ENCODE measurements at places on chromosomes 1 and 21.
A peak's percentile ranks its signal among the peaks of the same experiment; 100 is the strongest.

DNA sequence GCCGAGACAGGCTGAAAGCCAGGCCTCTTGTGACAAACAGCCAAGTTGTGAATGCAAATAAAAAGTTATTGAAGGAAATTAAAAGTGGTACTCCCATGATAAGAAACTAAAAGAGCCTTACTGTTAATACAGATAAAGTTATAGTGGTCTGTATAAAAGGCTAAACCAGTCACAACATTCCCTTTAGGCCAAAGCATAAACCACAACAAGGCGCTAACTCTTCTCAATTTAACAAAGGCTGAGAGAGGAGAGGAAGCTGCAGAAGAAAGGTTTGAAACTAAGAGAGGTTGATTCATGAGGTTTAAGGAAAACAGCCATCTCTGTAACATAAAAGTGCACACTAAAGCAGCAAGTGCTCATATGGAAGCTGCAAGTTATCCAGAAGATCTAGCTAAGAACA lies 10.7 kb downstream of the C1orf105 start:
- DNase-seq = no peak

DNA sequence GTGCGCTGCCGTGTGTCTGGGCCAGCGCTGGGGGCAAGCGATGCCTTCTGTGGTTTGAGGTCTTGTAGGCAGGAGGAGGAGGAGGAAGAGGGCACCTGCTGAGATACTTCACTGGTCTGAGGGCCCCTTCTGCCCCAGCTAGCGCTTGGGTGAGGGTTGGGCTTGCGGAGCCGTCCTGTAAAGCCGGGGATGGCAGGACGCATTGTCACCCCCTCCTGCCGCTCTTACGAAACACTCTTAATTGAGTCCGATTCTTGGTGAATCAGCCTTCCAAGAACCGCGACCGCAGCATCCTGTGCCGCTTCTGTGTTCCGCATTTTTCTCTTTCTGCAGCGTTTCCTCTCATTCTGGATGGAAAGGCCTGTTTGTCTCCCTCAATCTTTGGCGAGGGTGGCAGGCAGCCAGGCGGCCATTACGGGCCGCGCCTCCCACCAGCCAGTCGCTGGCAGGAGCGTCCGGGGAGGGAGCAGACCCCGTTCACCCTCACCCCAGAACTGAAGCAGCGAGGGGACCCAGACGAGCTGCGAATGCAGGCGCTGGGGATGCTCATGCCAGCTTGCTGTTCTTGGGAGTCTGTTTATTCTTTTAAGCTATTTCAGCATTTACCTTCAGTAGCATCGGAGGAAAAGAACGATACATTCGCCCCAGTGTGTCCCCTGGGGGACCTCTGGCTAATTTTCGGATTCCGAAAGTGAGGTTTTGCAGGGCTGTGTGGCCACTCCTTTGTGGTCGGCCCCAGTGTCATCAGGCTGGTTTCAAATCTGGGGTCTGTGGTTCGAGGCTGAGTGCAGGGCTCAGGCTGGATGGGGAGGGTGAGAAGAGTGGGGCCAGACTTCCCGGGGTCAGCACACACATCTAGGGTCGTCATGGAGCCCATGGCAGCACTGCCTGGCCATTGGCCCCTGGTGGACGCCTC lies 62.7 kb downstream of the SKI start:
- DNase-seq = peak; percentile 89

- no peak for DNase-seq
These were observed 52.4 kb upstream of the H6PD start for GRCh38 chr1:9181990-9182783.

- no peak for DNase-seq
These were observed 67.1 kb downstream of the KCNJ15 start for GRCh38 chr21:38323721-38324531.

DNA sequence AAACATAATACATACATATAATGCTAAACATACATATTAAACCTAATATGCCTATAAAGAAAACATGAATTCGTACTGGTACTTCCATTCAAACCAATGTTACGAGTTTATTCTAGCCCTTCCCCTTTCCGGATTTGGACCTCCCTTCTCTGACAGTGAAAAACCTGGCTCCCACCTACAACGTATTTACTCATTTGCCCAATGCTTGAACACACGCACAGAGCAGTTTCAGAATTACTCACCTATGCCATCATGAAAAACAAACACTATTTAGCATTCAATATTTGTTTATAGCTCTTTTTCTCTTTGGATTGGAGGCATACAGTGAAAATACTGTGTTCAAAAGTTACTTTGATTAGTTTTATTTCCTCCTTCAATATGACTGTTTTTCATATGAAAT lies 204.4 kb downstream of the LMX1A start:
- no peak for DNase-seq

GRCh38 chr1:15153184-15153841 lies at the start of gene TMEM51:
TSS of gene TMEM51 (plus strand) at chr1:15153747. CDS start at chr1:15215088, 61,341 bp downstream.
- peak; percentile 49 for DNase-seq

GRCh38 chr1:86567341-86567740 lies 20.5 kb downstream of the CLCA4 start:
- DNase-seq = no peak

- no peak for DNase-seq
These were observed 39.1 kb downstream of the CLEC20A start for GRCh38 chr1:178457651-178458050.

DNA sequence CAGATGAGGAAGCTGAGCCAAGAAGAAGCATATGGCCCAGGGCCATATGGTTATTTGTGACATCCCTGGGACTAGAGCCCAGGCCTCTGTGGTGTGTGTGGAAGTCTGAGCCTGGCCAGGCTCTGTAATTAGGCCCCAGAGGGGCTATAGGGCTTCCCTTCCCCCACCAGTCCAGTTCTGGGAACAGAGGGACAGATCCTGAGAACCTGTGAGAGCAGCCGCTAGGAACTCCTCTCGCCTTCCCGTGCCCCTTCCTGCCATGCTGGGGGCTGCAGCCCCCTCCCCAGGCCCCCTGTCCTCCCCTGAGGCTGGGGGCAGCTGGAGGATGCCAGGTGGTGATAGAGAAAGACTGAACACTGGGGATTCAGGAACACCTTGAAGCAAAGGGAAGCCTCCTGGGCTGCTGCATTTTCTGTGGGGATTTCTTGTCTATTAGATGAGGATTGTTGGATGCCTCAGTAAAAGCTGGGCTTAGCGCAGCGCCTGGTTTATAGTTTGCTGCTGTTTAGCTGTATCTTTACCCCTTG lies 33.3 kb downstream of the COQ8A start:
- DNase-seq = no peak

GRCh38 chr1:45730075-45730779 lies 20.2 kb downstream of the IPP start:
- no peak for DNase-seq

GRCh38 chr1:236393681-236394481 lies at the start of gene EDARADD:
TSS of gene EDARADD (plus strand) at chr1:236394286. CDS start at chr1:236394445, 159 bp downstream.
- DNase-seq = no peak

GRCh38 chr21:15775981-15776380 lies 46.2 kb downstream of the USP25 start:
- no peak for DNase-seq

GRCh38 chr1:48208251-48208650 lies 14.3 kb upstream of the SLC5A9 start:
- DNase-seq = no peak

GRCh38 chr1:174232761-174233160 lies 73.4 kb downstream of the RABGAP1L start:
- no peak for DNase-seq

DNA sequence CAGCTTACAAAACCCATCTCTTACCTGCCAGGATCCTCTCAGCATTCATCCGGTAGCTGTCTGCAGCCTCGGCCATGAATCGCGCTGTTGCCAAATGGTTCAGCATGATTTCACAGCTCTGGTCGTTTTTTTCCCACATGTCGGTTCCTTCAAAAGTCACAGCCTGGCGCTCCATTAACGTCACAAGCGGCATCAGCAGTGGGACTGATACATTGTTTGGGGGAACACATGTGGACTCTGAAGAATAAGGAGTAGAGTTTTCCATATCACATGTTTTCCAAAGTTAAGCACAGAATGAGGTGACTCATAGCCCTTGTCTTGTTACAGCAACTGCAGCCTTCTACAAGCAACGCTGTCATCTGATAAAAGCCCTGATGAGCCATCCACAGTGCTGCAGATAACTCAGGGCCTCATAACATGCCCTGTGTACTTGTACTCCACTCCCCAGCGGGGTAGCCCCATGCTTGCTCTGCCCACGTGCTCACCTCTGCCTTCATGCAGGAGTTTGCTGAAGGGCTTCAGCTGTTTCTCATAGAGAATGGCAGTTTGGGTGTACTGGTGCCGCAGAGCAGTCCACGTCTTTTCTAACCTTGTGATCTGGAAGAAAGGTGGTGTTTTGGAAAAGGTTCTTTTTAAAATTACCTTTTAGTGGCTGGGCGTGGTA lies 114.2 kb downstream of the BCAR3 start:
- DNase-seq = no peak

DNA sequence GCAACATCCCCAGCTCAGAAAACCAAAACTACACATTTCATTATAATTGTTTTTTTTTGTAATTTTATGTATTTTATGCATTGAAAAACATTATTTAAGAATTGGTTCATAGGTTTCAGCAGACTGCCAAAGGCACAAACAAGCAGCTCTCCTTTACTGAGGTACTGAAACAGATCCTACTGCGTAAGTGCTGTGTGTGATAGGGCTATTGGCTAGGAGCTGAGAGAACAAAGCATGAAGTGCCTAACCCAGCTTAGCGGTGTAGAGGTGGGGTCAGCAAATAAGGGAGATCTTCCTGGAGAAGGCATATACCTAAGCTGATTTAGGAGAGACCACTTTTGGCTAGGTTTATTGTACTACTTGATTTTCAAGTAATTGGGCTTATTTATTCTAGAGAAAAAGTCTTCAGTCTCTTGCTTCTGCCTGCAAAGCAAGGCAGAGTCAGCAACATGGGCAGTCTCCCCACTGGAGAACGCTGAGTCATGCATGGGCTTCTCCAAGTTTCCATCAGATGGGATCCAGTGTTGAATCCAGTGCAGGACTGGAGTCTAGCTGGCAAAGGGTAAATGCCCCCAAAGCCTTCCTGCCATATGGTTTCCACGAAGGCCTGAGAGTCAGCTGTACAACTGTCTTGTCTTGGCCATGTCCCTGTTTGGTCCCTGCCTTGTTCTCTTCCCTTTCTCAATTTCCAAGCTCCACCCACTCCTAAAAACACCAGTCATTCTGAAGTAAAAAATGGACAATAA lies 18.0 kb upstream of the YTHDF2 start:
- DNase-seq = no peak

GRCh38 chr21:29145354-29145782 lies 14.9 kb downstream of the MAP3K7CL start:
- peak; percentile 90 for DNase-seq

DNA sequence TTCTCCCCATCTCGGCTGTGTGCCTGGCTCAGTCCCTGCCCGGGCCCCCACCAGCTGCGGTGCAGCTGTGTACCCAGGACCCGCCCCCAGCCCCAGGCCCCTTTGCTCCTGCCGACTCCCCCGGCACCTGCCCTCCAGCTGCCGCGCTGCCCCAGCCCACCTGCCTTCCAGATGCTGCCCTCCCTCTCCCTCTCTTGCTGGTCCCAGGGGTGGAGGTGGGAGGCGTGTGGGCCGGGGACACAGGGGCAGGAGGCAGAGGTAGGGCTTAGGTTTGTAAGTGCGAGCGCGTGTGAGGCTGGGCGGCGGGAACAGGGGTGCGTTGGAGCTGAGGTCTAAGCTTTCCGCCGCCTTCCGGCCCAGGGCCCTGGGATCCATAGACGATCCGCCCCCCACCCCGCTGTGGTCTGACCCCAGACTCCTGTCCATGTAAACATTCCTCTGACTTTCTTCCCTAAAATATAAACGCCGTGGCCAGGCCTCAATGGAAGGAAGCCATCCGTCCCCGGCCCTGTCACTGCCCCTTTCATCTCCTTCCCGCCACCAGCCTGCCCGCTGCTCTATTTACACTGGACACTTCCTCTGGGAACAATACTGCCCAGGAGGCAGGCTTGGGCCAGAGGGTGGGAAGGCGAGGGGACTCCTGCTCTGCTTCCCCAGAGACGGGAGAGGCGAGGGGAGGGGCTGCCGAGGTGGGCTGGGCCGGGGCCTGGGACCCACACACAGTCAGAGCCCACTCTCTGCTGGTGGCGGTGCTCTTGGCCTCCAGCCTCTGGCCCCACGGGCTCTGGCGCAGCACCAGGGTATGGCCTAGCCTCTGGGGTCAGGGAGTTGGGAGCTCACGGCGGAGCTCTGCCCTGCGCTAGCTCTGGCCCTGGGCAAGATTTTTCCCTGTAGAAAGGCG lies 128.3 kb downstream of the CASZ1 start:
- no peak for DNase-seq

DNA sequence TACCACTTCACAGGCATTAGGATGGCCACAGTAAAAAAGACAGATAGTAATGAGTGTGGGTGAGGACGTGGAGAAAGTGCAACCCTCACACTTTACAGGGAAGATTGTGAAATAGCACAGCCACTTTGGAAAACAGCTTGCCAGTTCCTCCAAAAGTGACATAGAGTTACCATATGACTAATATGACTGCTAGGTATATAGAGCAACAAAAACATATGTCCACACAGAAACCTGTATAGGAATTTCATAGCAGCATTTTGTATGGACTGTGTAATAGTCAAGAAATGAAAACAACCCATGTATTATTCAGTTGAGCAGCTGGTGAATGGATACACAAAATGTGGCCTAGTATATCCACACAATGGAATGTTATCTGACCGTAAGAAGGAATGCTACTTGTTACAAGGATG lies 30.4 kb upstream of the LBR start:
- no peak for DNase-seq

GRCh38 chr1:89887713-89888112 lies 66.9 kb downstream of the LRRC8D start:
- DNase-seq = no peak

DNA sequence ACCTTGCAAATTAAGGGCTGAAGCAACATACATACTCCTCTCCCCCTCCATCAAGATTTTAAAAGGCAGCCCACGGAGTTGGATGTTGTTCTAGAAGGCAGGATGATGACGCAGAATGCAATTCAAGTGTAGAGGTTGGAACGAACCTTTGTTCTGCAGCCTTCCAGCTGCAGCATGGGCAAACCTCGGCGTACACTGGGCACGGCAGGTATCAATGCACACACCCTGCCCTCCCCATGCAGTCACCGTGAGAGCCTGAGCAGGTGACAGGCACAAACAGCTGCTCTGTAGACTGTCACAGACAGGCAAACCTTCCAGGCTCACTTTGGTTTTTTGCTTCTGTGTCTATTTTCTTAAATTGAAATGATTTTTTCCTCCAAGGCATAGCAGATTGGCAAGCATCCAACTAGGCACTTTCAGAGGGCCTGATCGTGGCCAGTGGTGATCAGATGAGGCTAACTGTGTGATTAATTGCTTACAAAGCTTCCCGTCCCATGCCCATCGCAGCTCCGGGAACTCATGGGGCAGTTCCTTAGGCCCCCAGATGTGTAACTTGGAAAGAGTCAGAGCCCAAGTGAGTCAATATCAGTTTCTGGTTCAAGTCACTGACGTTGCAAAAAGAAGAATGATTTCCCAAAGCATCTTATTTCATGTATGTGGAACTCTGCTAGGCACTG lies 82.3 kb downstream of the ITPKB start:
- DNase-seq = no peak

DNA sequence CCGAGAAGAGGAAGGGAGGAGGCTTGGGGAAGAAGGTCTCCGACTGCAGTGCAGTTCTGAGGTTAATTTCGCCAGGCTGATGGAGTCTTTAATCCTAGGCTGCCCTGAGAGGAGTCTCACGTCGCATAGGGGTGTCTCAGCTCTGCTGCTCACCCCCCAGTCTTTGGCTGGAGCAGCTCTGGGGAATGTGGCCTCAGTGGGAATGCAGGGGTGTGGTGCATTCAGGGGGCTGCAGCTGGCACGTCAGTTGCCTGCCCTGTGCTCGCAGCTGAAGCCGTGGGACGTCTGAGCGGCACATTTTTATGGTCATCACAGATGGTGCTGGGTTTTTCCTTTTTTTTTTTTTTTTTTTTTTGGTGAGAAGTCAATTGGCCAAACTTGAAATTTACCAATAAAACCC lies 38.2 kb downstream of the ACTN2 start:
- no peak for DNase-seq

GRCh38 chr1:182163821-182164223 lies 102.3 kb upstream of the ZNF648 start:
- no peak for DNase-seq
